ENCODE measurements at places on chromosomes 16 and 17. TPM values are rescaled to one million over a fixed set of nuclear protein-coding genes. Genes with fewer than 3 reads are reported as not detected.

GRCh38 chr16:30924076-30924912 is 922 bp downstream of the FBXL19 start:
- no peak for ATAC-seq

GRCh38 chr17:58960068-58960467 is 146.6 kb downstream of the TRIM37 start:
- no peak for ATAC-seq

GGA3 gene
- total RNA-seq = 63.2 TPM

GRCh38 chr17:75428543-75429469 is 23.3 kb upstream of the GRB2 start:
- ATAC-seq = peak; percentile 71

Measured in activated T-helper 17 cell treated with anti-CD3 and anti-CD28 coated beads, Interleukin-2, amount 50 U/mL, for 72 hours (primary cell).